Natural killer cell treated with Interleukin-12 subunit alpha and Interleukin-12 subunit beta and Interleukin-15 and Interleukin-18, amount 100 ng/mL, for 72 hours (primary cell): ENCODE measurements at places on chromosomes 7 and 10. TPM values are rescaled to one million over a fixed set of nuclear protein-coding genes. Genes with fewer than 3 reads are reported as not detected.
A peak's percentile ranks its signal among the peaks of the same experiment; 100 is the strongest.

DNA sequence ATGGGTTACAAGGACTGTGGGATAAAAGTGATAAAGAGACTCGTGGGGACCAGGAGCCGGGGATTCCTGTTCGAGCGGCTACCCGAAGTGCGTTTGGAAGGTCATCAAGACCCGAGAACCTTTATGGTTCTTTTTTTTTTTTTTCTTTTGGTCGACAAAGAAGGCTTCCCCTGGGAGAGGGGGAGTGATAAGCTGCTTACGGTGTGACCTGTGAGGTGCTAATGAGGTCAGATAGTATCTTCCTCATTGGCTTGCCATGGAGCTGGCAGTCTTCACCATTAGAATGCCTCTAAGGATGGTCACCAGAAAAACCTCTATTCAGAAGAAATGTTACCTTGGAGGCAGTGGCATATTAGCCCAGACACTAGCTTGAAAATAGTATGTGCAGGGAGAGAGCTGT is 92.3 kb upstream of the STEAP4 start:
- no peak overlapping the region for H3K27ac ChIP-seq

DNA sequence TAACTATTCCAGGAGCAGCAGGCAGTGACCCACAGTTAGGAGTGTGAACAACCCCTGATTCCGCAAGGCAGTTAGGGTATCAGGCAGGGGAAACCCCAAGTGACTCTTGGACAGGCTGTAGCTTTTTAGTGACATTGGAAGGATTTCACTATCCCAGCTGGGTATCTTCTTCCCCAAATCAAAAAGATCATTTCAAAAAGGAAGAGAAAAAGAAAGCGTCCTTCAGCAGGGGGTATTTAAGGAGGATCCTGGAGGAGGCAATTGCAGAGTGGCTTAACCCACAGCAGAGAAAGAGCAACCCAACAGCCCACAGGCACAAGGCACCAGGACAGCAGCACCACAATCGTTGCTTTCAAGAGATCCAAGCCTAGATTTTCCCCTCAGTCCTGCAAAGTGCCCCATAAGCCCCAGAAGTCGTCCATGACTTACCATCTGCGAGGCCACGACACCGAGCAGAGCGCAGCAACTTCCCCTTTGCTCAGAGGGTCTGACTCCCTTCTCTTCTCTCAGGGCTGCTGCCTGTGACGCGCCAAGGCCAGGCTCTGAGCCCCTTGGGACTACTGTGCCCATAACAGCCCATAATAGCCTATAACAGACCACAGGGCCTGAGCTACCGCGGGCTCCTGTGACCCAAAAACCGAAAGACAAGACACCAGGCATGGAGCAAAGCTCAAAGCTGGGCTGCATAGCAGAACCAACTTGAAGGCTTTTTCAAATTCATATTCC is 19.8 kb downstream of the PIK3AP1 start:
- no peak for DNase-seq
- H3K4me3 ChIP-seq: peak overlapping the region; percentile 74
- H3K27me3 ChIP-seq: no peaks in the 10 kb centered on the region
- peaks cover 77% of the 10 kb centered on the region for H3K4me1 ChIP-seq
- peaks cover 14% of the 10 kb centered on the region for H3K36me3 ChIP-seq

DNA sequence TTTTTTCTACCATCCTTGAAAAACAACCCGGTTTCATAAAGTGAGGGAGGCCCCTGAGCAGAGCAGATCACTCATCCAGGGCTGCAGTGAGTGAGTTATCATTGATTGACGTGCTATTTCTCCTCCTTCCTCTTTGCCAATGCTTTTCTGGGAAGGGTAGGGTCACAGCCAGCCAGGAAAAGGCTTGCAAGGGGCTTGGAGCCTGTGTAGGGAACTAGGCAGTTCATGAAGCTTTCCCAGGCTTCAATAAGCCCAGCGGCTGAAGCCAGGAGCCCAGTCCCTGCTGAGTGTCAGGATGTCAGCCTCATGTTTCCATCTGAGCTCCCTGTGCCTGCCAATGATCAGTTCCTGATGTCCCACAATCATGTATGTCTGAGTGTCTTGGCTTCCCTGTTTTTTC is 584.7 kb downstream of the GALNT17 start:
- H3K36me3 ChIP-seq: no peaks in the 10 kb centered on the region
- no peak for DNase-seq
- H3K27me3 ChIP-seq: peaks cover 3% of the 10 kb centered on the region
- H3K27ac ChIP-seq: no peak overlapping the region
- no peak overlapping the region for H3K4me3 ChIP-seq
- H3K4me1 ChIP-seq: no peaks in the 10 kb centered on the region

DNA sequence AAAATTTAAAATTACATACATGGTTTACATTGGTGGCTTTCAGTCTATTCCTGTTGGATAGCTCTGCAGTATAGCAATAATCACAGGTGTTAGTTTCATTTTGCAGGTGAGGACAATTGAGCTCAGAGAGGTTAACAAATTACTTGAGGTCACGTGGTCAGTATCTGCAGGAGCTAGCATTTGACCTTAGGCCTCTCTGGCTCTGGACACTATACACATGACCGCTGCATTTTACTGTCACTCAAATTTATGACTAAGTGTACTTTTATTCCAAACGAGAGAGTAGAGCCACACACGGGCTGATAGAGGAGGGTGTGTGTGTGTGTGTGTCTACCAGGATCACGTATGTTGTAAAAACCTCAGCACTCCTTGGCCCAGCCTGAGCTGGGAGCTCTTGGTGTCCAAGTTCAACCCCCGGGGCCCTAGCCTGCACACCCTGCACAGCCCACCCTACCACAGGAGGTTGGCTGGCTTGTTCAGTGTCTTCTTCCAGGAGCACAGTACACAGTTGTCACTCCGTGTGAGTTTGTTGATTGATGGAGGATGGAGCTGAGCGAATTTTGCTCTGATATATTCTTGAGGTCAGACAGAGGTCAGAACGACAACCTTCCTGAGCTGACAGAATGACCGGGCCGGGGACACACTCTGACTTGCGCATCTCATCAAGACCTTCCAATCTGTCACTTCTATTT is 272.7 kb downstream of the GFRA1 start:
- H3K4me1 ChIP-seq: no peaks in the 10 kb centered on the region
- no peak for DNase-seq
- no peak overlapping the region for H3K27ac ChIP-seq
- no peak overlapping the region for H3K4me3 ChIP-seq
- H3K36me3 ChIP-seq: no peaks in the 10 kb centered on the region

DNA sequence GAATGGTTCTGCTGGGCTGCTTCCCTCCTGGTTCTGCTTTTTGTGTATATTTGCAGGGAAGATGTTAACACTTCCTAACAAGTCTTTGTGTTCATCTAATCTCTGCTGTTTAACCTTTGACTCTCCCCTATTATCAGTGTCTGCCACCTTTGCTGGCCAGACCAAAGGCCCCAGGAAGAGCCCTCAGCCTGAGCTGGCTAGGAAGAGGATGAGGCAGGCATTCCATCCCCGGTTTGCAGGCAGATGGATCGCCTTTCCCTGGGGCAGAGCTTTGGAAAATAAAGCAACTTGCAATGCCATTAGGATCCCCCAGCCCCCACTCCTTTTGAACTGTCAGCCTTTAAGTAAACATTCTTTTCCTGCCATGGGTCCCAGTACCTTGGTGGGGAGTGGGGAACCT is 19.0 kb downstream of the DPCD start:
- peaks cover 9% of the 10 kb centered on the region for H3K4me1 ChIP-seq
- no peaks in the 10 kb centered on the region for H3K27me3 ChIP-seq
- no peak overlapping the region for H3K4me3 ChIP-seq
- no peaks in the 10 kb centered on the region for H3K36me3 ChIP-seq
- no peak for DNase-seq

- no peaks in the 10 kb centered on the region for H3K27me3 ChIP-seq
- no peak overlapping the region for H3K27ac ChIP-seq
- no peaks in the 10 kb centered on the region for H3K36me3 ChIP-seq
- DNase-seq: no peak
- H3K4me3 ChIP-seq: no peak overlapping the region
- peaks cover 26% of the 10 kb centered on the region for H3K4me1 ChIP-seq
Observed at GRCh38 chr10:8398771-8399170, 344.3 kb downstream of the GATA3 start.

DNA sequence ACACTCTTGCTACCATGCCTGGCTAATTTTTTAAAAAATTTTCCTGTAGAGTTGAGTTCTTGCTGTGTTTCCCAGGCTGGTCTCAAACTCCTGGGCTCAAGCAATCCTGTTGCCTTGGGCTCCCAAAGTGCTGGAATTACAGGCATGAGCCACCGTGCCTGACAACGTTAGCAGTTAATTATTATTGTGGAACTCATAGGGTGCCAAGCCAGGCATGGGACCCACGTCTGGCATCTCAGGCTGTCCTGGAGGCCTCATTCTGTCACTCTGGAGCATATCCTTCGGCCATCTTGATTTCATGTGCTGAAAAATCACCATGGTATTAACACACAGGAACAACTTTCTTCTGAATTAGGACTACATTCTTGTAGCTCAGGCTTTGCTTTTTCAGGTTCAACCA is 21.5 kb downstream of the STOX1 start:
- DNase-seq: no peak
- no peak overlapping the region for H3K27ac ChIP-seq
- H3K4me1 ChIP-seq: no peaks in the 10 kb centered on the region
- no peaks in the 10 kb centered on the region for H3K27me3 ChIP-seq

DNA sequence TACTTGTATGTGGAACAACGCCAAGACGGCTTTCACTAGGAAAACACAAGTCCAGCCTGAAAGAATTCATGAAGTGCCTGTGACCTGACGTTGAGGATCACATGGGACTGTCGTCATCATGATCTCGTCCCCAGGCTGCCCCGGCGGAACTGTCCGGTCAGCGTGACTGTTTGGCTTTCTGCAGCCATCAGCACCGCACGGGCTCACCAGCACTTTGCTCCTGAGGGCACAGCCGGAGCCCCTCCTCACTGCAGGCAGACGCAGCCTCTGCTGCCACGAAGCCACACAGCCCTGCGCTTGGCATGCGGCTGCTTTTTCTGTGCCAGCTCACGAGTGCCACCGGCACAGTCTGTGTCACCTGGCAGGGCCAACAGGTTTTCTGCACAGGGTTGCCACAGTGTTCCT is 9.4 kb upstream of the GET4 start:
- H3K27ac ChIP-seq: no peak overlapping the region
- peaks cover under 1% of the 10 kb centered on the region for H3K36me3 ChIP-seq

GRCh38 chr10:133279326-133280226 is 2.9 kb upstream of the ADAM8 start:
- H3K27me3 ChIP-seq: no peaks in the 10 kb centered on the region
- H3K27ac ChIP-seq: peak overlapping the region; percentile 95

GRCh38 chr10:86099542-86100334 is 266.9 kb downstream of the GRID1 start:
- H3K4me1 ChIP-seq: no peaks in the 10 kb centered on the region
- no peak overlapping the region for H3K4me3 ChIP-seq
- no peaks in the 10 kb centered on the region for H3K27me3 ChIP-seq
- H3K36me3 ChIP-seq: no peaks in the 10 kb centered on the region
- no peak for DNase-seq

DNA sequence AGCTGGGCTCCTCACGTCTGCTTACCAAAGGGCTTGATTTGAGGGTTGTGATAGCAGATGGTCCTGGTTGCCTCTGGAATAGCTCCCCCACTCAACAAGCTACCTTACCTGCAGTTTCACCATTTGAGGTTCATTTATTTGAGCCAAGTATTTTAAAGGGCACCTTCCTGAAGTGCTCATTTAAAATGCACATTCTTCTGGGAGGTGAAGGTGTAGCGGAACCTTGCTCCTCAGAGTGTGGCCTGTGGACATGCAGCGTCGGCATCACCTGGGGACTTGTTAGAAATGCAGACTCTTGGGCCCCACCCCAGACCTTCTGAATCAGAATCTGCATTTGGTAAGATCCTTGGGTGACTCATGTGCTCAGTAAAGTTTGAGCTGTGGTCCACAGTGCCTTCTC is 2.3 kb downstream of the CDH23 start:
- H3K27me3 ChIP-seq: peaks cover 35% of the 10 kb centered on the region
- no peak overlapping the region for H3K4me3 ChIP-seq
- no peaks in the 10 kb centered on the region for H3K36me3 ChIP-seq
- no peak overlapping the region for H3K27ac ChIP-seq
- peaks cover 5% of the 10 kb centered on the region for H3K4me1 ChIP-seq
- DNase-seq: no peak

DNA sequence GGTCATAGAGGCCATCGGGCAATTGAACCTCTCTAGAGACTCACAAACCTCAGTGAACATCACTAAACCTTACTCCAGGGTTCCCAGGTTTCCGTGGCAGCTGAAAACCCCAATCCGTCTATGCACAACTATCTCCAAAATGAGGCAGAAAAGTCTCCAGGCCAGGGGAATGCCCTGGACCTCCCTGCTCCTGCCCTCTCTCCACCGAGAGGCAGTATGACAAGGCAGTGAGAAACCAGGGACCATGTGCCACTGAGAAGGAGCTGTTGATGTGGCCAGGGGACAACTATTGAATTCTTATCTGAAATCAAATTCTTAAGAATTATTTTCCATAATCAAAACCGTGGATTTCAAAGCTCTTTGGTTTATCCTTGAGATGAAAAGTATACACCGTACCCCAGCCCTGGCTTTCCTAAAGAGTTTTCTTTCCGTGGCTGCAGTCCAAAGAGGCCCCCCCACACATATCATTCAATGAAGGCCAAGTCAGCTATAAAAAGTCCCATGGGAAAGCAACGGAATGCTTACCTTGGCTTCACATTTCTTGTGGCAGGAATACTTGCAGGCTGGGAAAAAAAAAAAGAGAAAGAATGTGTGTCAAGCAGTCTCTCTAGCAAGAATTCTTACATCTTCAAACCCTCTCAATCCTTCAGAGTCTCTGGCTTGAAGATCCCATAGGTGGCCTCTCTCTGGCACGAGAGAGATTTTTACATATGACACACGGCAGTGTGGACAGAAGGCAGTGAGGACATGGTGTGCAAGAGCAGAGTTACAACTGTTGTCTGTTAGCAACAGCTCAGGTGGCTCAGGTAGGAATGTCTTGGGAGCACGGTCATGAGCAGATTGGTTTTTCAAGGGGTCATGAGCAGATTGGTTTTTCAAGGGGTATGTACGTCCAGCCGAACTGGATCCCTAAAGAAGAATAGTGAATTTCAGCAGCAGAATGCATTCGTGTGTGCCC is 75.2 kb downstream of the TNS3 start:
- no peaks in the 10 kb centered on the region for H3K4me1 ChIP-seq
- H3K4me3 ChIP-seq: no peak overlapping the region
- H3K27me3 ChIP-seq: no peaks in the 10 kb centered on the region
- H3K36me3 ChIP-seq: no peaks in the 10 kb centered on the region
- no peak overlapping the region for H3K27ac ChIP-seq

DNA sequence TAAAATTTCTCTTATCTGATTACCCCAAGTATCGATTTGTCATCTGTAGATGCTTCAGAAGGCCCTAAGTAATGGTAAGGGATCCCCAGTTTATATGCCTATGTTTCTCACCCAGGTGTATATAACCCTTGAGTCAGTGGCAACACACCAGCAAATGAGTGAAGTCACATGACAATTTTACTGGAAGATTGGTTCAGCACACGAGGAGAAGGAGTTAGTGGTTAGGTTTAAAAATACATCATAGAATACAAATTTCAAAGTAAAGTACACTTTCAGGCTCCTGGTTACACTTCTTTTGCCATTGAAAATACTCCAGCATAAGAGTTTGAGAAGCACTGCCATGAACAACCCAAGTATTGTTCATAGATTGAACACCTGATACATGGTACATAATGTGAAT is 29.7 kb upstream of the CAPZA2 start:
- no peaks in the 10 kb centered on the region for H3K36me3 ChIP-seq
- no peak for DNase-seq
- H3K27me3 ChIP-seq: peaks cover 11% of the 10 kb centered on the region
- no peak overlapping the region for H3K27ac ChIP-seq

CFAP69 gene
- 0.21 TPM for total RNA-seq

PIP gene
- total RNA-seq: not detected

TUBAL3 gene
- not detected for total RNA-seq

PAPOLB gene
- 0.10 TPM for total RNA-seq

VSTM4 gene
- 0.38 TPM for total RNA-seq

TAS2R4 gene
- 1.8 TPM for total RNA-seq

STAM gene
- total RNA-seq: 24.4 TPM

UCN3 gene
- not detected for total RNA-seq
